Activated B cell treated with CpG ODN at 0.5 μM for 24 hours (primary cell): ENCODE measurements at places on chromosomes 3 and 15. TPM values are rescaled to one million over a fixed set of nuclear protein-coding genes. Genes with fewer than 3 reads are reported as not detected.

DNA sequence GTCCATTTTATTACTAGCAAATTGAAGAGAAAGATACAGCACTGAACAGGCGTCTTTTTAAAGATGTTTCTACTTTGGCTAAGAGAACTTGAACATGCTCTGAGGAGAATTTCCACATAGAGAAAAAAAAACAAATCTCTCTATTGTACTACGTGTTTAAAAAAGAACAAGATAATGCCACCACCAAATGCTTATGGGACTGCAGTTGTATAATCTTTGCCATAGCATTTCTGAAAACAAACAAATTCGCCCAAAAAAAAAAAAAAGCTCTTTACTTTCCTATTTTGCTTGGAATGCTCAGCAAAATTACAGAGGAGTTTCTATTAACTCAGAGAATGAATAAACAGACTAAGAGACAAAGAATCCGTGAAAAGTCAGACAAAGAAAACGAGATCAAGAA is 114.2 kb downstream of the CNTN3 start:
- DNase-seq = no peak

DNA sequence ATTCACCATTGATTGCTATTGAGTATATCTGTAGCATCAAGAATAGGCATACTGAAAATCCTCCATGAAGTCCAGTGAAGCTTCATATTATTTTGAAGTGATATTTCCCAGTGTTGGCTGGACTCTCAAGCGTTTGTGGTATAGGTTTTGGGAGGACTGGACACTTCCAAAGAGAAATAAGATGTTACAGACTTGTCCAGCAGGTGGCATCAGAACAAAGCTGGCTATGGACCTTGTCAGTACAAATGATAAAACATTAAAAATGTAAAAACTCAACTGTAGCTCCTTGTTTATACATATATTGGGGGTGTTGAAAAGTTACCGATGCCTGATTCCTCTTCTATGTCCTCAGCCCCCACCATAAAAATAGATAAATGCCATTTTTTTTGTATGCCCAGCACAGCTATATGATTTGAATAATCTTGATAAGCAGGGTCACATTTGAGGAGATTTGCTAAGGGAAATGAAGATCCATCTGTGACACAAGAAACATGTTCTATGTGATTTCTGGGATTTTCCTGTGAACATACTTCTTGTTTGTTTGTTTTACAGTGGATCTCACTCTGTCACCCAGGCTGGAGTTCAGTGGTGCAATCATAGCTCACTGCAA is 54.5 kb upstream of the GOLGA6B start:
- no peak for DNase-seq

The SERPINI2 gene
- total RNA-seq = not detected in 2 replicates

The ISG20 gene
- total RNA-seq = 84.6 and 87.1 TPM in 2 replicates

DNA sequence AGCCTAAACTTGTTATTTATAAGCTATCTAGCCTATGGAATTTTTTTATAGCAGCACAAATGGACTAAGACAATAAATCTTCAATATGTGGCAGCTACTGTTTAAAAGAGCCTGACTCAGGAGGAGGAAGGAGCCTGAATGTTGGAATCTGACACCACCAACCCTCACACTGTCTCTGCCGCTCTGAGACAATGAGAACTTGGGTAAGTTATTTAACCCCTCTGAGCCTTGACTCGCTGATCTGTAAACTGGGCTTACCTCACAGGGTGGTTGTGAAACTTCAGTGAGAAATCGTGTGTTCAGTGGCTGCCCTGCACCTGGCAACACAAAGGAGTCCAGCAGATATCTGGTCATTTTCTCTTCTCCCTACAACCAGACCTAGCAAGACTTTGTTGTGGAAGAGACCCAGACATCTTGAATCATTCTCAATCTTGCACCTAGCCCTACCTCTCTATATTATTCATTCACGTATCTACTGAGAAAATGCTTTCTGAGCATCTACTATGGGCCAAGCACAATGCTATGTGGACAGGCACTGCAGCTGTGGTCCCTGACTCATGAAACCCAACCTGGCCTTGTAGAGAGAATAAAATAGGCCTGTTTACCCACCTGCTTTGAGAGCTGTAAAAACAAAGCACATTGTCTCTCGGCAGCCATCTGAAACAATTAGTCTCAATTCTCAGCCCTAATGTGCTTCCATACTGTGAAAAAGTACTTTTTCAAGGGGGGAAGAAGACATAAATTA is 81.9 kb upstream of the SLC25A36 start:
- no peak for DNase-seq

The RTP3 gene
- total RNA-seq = not detected in 2 replicates

DNA sequence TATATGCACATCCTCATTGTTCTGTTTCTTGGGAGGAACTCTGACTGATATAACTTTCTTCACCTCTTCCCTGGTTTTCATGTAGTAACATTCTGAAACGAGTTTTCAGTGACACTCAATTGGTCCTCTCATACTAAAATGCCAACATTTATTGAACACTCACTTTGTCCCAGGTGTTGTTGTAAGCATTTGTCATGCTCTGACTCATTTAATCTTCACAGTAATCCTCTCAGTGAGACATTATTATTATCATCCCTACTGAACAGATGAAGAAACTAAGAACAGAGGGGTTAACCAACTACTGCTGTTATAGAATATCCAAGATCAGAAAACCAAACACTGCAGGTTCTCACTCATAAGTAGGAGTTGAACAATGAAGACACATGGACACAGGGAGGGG is 94.1 kb upstream of the MRPL3 start:
- DNase-seq = no peak

The PPARG gene
- total RNA-seq = 0.24 TPM in 1 of 2 replicates, not detected in the other

GRCh38 chr3:194386648-194387047 is 12.4 kb downstream of the GP5 start:
- DNase-seq = no peak

The CLSTN2 gene
- total RNA-seq = not detected in 2 replicates

The PXK gene
- total RNA-seq = 70.3 and 81.3 TPM in 2 replicates

DNA sequence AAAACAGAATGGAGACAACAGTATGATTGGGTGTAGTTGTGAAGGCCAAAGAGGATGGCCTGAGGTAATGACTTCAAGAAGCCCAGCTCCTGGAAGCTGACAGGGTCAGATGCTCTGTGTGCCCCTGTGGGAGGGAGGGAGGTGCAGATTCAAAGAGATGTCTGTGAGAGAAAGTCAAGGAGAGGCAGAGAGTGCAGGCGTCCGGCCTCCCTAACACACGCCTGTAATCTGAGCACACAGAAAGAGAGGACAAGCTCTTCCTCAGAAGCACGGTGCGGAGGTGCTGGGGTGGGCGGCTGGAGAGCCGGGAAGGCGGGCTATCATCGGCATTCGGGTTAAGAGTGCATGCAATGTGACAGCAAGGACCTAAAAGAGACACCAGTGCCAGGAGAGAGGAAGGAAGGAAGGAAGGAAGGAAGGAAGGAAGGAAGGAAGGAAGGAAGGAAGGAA is 238.2 kb upstream of the HES1 start:
- no peak for DNase-seq

- no peak for DNase-seq
Measured at GRCh38 chr3:16838561-16838960, 46.2 kb upstream of the PLCL2 start.

DNA sequence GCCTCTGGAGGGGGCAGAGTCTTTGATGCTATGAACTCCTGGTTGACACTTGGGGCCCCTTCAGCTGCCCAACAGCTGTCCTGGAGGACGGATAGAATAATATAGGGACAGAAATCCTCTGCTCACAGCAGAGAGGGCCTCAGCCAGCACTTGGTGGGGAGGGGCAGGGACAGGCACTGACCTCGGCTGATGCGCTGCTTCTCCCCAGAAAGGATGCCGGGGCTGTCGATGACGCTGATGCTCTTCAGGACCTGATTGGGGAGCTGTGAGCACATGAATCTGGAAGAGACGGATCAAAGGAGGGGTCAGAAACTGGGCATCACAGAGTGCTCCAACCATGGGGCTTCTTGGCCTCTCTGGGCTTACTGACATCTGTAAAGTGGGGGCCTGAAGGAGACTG is 29.5 kb downstream of the EHD4 start:
- DNase-seq = no peak

GRCh38 chr3:130516645-130517512 is at the start of gene COL6A6:
Gene COL6A6, plus strand, starts transcription at chr3:130517177. Its CDS starts 43,188 bp downstream, at chr3:130560365.
- DNase-seq = no peak

- no peak for DNase-seq
Measured at GRCh38 chr3:194811118-194811517, 125.4 kb downstream of the FAM43A start.

The NPAP1 gene
- not detected in 2 replicates for total RNA-seq

DNA sequence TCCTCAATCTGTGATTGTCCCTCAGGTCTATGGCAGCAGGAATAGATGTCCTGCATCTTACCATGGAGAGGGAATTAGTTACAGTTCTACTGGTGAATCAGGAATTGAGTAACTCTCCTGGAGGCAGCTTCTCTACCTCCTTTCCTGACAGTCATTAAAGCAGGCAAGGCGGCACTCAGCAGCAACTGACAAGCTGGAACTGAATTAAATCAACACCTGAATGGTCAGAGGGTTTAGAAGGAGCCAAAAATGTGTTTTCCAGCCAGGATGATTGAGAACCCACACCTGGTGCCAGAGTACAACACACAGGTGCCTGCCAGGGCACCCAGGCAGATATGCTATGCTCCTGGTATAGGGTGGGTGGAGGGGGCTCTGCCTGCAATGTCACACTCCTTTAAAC is 43.1 kb upstream of the TIPARP start:
- no peak for DNase-seq

DNA sequence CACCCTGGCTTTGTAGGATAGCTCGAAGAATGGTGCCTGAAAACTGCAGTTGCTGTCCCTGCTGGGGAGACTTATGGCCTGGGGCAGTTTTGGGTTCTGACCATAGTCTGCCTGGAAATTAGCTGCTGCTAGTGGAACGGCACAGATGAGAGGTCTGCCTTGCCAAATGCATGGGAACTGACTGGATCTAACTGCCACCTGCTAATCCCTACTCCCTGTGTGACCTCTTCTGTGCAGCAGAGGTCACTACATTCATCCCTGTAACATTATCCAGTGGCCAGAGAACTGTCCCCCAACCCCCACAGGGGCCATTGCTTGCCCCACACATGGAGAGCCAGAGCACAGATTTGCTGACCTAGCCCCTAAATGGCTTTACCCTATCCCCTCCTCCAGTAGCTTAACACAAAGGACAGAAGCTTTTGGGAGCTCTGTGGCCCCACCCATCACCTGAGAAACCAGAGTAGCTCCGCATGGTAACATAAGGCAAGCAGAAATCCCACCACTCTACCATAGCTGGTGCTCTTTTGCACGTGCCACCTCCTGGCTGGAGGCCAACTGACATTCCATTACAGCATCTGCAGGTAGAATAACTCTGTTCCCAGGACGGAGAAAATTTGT is 840.0 kb downstream of the EPHA3 start:
- DNase-seq = no peak

DNA sequence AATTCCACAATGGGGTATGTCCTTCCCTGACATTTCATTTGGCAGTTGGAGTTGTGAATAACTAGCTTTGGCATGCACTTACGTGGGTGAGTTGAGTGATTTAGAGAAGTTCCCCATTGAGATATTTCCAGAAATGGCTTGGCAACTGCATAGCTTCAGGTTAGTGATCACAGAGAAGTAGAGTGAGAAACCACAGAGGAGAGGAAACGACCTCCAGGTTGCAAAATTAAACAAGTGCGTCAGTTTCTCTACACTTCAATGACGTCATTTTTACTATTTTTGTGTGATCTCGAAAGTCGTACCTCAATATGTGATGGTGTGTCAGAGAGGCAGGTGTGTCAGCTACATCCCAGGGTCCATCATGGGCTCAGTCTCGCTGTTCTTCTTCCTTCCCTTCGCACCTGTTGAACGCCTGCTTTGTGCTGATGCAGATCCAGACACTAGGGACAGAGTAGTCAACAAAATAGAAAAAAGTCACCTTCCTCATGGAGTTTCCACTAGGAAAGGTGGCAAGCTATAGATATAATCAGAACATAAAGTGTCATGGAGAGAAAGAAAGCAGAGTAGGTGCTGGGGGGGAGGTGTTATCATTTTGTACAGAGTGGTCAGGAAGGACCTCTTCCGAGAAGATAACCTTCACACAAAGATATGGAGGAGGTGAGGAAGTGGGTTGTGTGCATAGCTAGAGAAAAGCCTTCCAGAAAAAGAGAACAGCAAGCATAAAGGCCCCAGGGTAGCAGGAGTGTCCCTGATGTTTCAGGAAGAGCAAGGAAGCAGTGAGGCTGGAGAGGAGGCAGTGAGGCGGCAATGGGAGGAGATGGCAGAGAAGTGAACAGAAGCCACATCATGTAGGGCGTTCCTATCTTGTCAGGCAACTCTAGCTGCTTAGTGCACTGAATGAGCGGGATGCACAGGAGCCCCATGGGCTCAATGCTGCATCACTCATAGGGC is 75.6 kb downstream of the MCTP2 start:
- no peak for DNase-seq

- no peak for DNase-seq
Measured at GRCh38 chr15:63075984-63076713, 33.6 kb downstream of the TPM1 start.

The DPPA2 gene
- not detected in 2 replicates for total RNA-seq

The CCDC54 gene
- total RNA-seq = not detected in 2 replicates
